NCI-H69 (cell line): ENCODE measurements at places on chromosomes 6 and 20.

DNA sequence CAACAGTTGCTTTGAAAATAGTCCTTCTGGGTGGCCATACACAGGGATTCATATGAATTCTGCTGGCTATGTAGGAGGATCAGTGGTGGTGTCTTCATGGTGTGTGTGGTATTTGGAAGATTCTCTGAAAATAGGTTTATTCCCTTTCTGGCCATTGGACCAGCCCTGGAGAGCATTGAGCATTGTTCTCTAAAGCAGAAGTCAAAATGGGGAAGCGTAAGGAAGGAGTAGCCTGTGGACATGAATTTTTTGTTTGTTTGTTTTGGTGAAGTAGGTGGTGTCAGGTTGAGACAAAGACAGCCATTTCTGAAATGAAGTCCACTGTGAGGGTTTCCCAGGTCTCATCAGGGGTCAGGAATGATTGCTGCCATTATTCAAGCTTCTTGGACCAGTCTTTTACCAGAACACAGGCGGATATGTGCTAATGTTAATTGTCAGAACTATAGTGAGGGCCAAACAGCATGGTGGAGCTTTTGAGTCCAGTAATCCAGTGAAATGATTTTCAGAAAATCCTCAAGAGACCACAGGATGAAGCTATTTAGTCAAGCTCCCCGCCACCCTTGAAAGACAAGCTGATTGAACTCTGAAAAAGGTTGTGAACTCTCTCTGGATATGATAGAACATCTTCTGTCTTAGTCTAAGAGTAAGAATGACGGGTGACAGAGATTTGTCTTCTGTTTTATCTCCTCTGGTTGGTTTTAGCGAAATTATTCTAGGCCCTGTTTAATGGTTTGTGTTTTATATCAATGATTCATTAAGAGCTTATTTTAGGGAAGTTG is 60.0 kb downstream of the DNAH8 start:
- DNase-seq: no peak

DNA sequence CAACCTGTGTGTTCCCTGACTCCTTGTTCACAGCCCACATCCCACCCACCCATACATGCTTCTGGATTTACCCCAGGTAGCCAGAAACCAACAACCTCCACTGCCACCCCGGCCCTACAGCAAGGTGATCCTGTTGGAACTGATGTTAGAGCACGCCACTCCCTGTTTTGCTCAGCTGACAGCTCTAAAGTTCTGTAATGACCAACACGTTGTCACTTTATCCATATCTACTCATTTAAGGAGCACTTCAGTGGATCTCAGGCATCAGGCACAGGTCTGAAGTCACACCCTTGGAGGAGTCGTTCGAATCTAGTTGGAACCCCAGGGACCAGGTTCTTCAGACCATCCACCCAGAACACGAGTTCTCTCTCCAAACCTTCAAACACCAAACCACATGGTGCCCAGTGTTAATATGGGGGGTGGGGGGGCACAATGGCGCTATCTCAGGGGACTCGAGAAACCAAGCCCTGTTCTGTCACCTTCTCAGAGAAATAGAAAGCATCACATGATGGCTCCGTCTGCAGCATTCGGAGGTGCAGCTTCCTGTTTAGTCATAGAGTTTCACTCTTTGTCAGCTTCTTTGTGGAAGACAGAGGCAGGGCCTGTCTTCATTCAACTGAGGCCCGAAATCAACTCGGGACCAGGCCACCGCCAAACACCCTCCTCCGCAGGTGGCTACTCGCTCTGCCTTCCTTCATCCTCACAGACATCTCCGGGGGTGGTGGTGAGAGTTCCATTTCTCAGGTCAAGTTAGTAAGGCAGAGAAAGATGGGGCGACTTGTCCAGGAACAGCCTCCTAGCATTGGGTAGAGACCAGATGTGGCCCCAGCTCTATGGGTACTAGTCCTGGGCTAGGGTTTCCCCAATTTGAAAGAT is 142.2 kb downstream of the NFATC2 start:
- DNase-seq: no peak

GRCh38 chr20:6533761-6534479 is 233.6 kb upstream of the BMP2 start:
- DNase-seq: no peak

DNA sequence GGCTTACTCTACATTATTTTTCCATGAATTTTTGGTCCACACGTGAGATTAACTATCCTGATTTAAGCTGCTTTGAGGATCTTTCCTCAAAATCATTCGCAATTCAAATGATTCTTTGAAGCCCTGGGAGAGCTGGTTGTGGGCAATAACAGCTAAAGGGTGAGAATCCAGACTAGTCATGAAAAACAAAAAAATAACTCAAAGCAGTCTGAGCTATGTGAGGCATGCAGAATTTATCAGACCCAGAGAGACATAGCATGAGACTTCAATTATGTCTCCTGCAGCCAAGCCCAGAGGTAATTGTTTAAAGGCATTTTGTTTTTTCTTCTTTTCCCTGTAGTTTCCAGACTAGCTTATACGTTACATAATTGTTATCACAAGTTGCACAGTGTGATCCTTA is 517.3 kb upstream of the PTCHD4 start:
- DNase-seq: no peak

DNA sequence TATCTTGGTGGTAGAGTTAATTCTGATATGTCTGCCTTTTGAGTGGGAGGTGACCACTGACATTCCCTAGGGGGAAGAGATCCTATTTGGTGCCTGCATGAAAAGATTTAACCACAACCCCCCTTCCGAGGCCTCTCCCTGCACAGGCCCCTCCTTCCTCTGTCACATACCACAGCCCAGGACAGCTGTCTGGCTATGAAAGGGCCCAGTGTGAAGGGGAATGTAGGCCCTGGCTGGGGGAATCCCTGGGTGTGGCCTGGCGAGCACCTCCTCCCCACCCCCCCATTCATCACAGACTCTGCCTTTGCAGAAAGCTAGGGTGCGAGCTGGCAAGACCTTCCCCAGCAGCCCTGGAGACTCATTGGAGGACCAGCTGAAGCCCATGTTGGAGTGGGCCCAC is 27.4 kb upstream of the MAPRE1 start:
- DNase-seq: no peak

DNA sequence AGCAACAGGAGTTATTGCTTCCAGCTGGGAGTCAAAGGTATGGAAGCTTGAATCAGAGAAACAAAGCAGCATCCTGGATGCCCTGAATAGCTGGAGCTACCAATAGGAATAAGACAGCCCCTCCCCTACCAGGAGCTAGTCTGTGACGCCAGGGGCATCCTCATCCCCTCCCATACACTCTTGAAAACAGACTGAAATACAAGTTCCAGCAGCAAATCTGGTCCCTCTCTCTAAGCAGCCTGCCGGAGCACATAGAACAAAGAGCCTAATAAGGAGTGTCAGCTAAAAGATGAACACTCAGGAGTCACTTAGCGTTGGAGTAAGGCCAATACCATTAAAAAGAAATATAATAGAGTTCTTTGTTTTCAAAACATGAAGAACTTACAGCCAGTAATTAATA is 25.6 kb downstream of the FILIP1 start:
- peak; percentile 53 for DNase-seq

DNA sequence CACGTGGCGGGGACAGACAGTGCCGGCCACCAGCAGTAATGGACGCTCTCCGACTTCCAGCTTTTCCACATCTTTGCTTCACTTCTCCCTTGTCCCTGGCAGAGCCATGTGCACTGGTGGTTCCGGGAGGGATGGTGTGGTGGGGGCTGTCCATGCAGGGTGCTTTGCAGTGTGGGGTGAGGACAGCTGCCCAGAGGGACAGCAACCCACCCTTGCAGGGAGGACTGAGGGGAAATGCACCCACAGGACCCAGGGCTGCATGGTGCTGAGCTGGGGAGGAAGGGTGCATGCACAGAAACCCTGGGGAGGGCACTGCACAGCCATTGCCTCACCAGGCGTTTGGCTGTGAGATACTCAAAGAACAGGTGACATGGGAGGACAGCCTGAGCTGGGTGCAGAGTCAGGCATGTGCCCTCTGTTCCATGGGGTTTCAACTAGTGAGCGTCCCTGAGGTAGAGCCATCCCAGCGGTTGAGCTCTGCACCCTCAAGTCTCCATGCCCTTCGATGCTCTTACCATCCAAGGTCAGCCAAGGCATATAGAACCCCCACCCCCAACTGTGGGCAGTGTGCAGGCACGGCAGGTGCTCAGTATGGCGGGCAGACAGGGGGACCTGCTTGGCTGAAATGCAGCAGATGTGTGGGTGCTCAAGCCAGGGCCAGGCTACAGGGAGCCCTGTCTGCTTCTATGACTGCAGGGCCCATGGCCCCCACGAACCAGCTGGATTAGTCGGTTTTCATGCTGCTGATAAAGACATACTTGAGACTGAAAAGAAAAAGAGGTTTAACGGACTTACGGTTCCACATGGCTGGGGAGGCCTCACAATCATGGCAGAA is 239.7 kb downstream of the TTLL2 start:
- no peak for DNase-seq

DNA sequence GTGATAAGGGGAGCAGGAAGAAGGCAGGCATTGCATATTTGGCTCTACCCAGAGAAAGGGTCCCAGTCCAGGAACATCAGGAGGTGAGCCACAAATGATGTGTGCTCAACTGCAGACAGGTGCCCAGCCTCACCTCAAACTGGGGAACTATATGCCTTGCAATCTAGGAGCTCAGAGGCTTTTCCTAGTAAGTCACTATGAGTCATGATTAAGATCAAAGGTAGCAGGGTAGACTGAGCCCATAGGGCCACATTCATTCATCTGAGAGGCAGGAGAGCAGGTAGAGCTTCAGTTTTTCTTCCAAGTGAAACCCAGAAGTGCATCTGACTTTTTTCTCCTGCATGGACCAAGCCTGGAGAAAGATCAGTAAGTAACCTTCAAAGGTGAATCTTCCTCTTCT is 31.3 kb downstream of the MARCKS start:
- DNase-seq: no peak

- DNase-seq: peak; percentile 81
These were observed 13.0 kb downstream of the RPP21 start for GRCh38 chr6:30357678-30358540.

GRCh38 chr6:160975162-160975561 is 16.4 kb upstream of the MAP3K4 start:
- no peak for DNase-seq

- no peak for DNase-seq
These were observed 11.3 kb upstream of the SRSF6 start for GRCh38 chr20:43446361-43446879.

DNA sequence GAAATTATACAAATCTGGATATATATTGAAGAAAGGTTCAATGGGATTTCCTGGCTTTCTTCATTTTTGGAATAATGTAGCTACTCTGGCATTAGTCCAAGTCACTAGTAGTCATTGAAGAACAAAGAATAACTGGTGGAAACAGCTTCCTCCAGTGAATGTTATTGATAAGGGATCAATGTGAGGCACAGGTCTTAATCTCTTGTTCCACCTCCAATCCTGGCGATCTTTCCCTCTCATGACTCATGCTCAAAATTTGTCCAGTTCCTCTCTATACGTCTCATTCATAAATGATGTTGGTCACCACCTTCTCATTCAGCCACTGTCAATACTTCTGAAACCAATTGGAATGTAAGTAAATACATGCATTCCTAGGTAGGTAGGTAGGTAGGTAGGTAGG is 185.0 kb upstream of the BMP2 start:
- DNase-seq: no peak

DNA sequence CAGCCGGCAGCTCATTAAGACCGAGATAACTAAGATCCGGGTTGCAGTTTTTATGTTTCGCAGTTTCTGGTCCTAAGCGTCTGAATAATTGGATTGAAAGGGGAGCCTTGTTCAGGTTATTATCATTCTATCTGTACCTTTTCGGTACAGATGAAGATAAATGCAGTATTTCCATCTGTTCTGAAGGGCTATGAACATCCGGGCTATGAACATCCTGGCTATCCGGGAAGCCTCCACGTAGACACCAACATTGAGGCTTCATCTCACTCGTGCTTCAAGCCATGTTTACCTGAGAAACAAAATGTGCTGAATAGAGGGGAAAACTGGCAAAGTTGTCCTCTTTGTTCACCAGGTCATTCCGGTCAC is 399 bp upstream of the REPS1 start:
- peak; percentile 87 for DNase-seq

DNA sequence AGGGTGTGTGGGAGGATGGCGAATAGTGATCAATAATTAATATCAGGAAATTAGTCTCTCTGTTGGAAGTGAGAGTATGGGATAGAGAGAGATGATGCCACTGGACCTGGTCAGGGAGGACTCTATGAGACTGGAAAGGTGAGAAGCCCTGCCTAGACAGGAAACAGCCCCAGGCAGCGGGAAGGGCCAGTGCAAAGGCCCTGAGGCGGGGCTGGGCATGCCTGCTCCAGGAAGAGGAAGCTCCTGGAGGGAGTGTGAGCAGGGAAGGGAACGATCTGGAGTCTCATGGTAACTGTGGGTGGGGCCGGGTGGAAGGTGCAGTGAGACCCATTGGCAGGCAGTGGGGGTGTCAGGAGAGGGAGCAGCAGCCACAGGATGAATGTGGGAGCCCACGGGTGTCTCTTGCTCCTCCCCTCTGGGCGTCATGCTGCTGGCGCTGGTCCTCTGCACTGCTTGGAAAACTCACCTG is 1.8 kb upstream of the CST3 start:
- peak; percentile 60 for DNase-seq
